ENCODE measurements at places on chromosomes 12 and 14.
A peak's percentile ranks its signal among the peaks of the same experiment; 100 is the strongest.

DNA sequence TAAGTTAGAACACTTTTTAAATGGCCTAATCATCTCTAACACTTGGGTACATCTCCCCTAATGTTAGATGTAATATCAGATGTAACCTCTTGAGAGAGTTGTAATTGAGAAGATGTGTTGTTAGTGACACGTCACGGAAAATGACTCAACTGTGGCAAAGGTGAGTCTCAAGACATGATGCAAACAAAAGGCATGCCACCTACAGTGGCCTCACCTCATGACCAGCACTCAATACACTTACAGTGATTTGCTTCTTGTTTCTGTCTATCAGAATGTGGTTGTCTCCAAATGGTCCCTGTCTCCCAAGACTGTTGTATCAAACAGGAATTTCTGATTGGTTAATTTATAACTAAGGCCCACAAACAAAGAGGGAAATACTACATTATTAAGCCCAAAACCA is 91.2 kb downstream of the SLC25A21 start:
- DNase-seq, result no peak

- DNase-seq, result no peak
These were observed 418.5 kb upstream of the TBX3 start for GRCh38 chr12:115102450-115102849.

DNA sequence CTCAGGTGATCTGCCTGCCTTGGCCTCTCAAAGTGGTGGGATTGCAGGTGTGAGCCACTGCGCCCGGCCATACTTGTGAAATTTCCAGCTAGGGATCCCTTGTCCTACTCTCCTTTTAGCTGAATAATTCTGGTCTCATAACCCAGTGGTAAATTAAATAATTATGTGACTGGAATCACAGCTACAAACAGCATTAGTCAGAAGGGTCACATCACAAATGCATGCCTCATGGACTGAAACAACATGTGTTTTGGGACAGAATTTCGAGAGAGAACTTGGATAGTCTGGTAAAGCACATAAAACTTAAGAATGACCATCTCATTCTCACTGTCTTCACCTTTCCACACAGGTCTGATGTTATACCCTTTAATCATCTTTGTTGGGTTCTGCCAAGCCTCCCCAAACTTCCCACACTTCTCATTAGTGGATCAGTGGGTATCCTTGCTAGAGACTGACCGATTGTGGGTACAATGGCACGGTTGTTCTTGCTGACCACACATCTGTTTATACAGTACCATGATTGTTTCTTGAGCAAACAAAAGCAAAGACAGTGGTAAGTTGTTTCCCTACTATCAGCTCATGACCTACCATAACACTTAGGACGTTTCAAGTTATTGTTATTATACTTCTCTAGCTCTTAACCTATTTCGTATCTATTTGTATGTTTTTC is 5.1 kb downstream of the GPRC5D start:
- DNase-seq, result no peak

DNA sequence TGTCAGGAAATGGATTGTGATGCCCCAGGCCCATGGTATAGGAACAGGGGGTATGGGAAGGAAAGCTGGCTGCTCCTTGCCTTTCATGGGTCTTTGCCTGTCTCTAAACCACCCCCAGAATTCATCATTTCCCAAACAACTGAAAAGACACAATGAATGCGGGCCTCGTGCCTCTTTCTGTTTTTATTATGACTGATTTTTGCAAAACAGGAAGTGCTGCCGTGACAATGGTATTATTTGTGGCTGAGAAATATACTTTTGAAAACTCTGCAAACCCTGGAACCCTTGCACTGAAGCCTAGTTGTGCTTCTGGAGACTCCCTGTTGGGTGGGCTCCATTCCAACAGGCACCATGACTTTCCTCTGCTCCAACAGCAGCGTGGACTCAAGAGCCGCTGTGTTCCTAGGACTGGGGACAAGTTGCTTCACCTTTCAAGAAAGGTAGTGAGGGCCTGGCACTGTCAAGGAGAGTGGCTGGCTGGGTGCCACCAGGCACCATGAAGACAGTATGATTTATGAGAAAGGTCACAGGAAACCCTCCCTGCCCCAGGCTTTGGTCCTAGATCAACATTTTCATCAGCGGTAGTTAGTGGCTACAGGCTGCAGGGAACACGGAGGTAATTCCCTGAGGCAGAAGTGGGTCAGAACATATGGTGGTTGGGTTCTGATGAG is 4.8 kb upstream of the DGLUCY start:
- DNase-seq, result no peak

GRCh38 chr14:72723858-72724530 is 169.9 kb downstream of the DPF3 start:
- DNase-seq, result no peak

- DNase-seq, result no peak
These were observed 1.6 kb downstream of the OAS3 start for GRCh38 chr12:112939761-112940381.

- peak; percentile 95 for DNase-seq
These were observed 1051.3 kb downstream of the VRK1 start for GRCh38 chr14:97848317-97848980.

Measured in NCI-H1105 treated with DMSO at 0.1 percent for 48 hours (cell line).